Activated CD8-positive, alpha-beta memory T cell treated with anti-CD3 and anti-CD28 coated beads for 1 hour (primary cell): ENCODE measurements at places on chromosomes 7 and 10.

GRCh38 chr10:71161425-71161824, 50.9 kb upstream of the UNC5B start:
- DNase-seq = no peak

GRCh38 chr10:35356725-35357092, 20.4 kb downstream of the CCNY start:
- DNase-seq = no peak

DNA sequence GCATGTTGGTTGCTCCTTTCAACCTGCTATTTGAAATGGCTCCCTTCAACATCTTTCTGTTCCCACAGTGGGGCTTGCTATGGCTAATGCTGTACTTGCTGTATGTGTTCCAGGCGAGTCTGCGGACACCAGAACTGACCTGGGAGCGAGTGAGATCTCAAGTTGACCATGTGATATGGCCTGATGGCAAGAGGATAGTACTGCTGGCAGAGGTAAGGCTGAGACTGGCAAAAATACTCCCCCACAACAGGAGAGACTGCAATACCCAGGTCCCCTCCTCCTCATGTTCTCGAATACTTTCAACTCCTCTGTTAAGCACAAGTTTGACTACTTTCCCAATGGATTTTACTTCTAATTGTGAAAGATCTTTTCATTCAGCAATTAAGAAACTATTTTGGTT, 11.5 kb upstream of the STRIP2 start:
- no peak for DNase-seq

GRCh38 chr7:69663911-69664832, 65.9 kb downstream of the AUTS2 start:
- DNase-seq = no peak

DNA sequence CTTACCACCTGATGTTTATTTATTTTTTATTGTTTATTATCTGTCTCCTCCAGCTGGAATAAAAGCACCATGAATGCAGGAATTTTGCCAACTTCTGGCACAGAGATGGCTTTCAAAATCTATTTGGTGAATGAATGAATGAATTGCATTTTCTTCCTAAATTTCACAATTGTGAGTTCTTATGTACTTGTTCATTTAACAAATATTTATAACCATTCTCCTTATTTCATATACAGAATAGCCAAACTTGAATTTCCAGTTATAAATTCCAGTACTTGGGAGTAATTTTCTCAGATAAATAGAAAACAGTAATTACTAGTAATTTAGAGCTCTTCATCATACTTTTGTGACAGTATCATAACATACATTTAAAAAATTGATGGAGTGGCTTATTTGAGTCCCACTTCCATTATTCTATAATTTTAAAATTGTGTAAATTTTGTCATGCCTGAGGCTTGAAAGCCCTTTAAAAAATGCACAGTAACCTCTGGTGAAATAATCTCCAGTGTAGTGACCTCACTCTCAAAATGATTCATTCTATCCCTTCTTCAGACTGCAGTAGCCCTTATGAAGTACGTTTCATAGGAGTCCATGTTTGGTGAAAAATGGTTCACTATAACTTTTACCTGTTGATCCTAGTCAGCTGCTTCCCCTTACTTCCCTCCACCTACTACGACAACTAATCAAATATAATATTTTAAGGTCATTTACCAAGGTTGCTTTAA, 40.0 kb upstream of the SRI start:
- no peak for DNase-seq
